Caki2 (cell line): ENCODE measurements at places on chromosomes 3 and 15.

DNA sequence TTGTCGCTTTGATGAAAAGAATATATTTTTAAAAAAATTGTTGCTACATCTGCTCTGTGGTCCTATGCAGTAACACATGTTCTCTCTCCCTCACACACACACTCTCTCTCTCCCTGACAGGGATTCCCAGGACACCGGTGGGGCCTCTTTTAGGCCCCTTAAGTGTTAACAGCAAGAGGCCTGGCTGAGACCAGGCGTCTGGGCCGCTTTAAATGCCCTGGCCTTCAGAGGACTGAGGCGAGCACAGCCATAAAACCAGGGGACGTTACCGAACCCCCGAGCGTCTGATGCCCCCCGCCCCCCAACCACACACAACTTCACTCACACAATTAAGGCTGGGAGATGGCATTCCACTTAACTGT is 1.7 kb downstream of the BNC1 start:
- DNase-seq, result no peak

DNA sequence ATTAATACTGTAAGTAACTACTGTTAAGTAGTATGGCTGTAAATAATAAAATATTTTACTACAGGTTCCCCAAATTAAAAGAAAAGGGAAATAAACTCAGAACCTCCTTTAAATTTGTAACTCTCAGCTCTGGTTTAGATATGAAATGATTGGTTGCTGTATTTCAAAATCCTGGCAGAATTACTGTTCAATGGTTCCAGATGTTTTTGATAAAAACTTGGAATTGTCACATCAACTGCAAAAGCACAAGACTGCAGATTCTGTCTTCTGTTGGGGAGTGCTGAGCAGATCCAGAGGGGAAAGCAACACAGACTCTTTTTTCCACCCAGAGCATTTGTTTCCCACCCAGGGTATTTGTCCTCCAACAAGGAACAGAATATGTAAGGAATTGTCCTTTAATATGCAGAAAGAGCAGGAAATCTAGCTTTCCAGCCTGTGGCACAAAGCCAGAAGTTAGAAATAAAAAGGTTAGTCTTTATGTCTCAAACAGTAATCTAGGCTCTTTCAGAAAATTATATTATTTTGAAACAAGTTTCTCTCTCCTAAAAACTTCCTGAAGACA is 178.1 kb downstream of the KLHL25 start:
- no peak for DNase-seq

DNA sequence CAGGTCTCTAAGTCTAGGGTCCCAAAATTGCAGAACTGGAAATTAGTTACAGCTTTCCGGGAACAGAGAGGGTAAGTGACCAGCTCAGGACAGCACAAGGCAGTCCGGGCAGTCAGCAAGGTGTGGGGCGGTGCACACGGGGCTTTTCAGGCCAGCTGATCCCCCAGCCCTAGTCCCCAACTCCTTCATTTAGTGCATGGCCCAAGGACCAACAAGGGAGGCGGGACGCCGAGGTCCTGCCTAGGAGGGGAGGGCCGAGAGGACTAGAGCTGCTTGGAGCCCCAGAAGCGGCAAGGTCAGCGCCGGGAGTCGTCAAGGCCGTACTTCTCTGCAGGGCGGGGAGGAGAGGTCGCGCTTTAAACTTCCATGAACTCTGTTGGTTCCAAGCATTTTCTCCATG is 2.0 kb upstream of the PDE8A start:
- DNase-seq, result no peak

GRCh38 chr3:43723121-43723734 is 32.5 kb downstream of the ABHD5 start:
- no peak for DNase-seq

DNA sequence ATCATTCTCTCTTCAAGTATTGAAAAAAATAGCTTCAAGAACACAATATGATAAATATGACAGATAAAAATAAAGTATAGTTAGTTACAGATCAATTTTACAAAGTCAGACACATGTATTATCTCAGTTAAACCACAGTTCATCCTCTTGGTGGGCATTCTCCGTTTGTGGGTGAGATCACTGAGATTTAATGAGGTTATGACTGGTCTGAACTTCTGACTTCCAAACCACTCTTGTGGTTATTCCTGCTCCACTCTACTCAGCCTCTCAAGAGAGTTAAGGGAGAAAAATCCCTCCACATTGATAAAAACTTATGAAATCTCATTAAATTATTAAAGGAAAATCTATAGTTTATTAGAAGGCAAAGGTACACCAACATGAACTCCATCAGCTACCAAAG is 229.9 kb upstream of the LRTM1 start:
- DNase-seq, result no peak
